ENCODE measurements at places on chromosomes 3 and 15. TPM values are rescaled to one million over a fixed set of nuclear protein-coding genes. Genes with fewer than 3 reads are reported as not detected.

Gene ARNT2
- total RNA-seq = 0.10 TPM

DNA sequence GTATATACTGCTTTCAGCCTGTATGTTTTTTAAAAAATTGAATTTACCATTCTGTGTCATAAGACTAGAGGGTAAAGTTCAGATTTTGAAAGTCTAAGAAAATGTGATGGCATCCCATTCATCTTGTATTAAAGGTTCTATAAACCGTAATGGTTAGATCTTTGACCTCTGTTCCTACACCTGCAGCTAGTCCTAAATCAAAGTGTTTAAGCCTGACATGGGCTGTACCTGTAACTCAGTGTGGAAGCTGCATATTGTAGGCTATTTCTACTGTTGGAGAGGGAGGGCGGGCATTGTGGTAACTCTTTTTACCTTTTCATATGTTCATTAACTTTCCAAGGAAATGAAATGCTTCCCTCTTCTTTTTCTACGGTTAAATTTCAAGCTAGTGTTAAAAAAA, 53.9 kb downstream of the ARHGEF26 start:
- H3K36me3 ChIP-seq = no peaks in the 10 kb centered on the region
- DNase-seq = no peak
- H3K4me1 ChIP-seq = no peaks in the 10 kb centered on the region
- no peaks in the 10 kb centered on the region for H3K27me3 ChIP-seq

GRCh38 chr3:73452729-73453128, 172.0 kb downstream of the PDZRN3 start:
- H3K4me3 ChIP-seq = no peak overlapping the region
- H3K27me3 ChIP-seq = no peaks in the 10 kb centered on the region
- DNase-seq = no peak
- H3K27ac ChIP-seq = no peak overlapping the region
- H3K36me3 ChIP-seq = no peaks in the 10 kb centered on the region

- no peaks in the 10 kb centered on the region for H3K27me3 ChIP-seq
- no peak overlapping the region for H3K27ac ChIP-seq
- H3K36me3 ChIP-seq = peaks cover 6% of the 10 kb centered on the region
These were observed 21.4 kb downstream of the CCDC191 start for GRCh38 chr3:114034787-114035545.

Gene GXYLT2
- total RNA-seq = not detected

Gene FOXB1
- total RNA-seq = 2.0 TPM

Gene SYNPR
- not detected for total RNA-seq

GRCh38 chr3:151789853-151790463, 24.0 kb upstream of the AADAC start:
- no peak overlapping the region for H3K27ac ChIP-seq
- peaks cover 1% of the 10 kb centered on the region for H3K27me3 ChIP-seq
- H3K4me1 ChIP-seq = no peaks in the 10 kb centered on the region
- no peaks in the 10 kb centered on the region for H3K36me3 ChIP-seq
- no peak overlapping the region for H3K4me3 ChIP-seq
- DNase-seq = no peak

DNA sequence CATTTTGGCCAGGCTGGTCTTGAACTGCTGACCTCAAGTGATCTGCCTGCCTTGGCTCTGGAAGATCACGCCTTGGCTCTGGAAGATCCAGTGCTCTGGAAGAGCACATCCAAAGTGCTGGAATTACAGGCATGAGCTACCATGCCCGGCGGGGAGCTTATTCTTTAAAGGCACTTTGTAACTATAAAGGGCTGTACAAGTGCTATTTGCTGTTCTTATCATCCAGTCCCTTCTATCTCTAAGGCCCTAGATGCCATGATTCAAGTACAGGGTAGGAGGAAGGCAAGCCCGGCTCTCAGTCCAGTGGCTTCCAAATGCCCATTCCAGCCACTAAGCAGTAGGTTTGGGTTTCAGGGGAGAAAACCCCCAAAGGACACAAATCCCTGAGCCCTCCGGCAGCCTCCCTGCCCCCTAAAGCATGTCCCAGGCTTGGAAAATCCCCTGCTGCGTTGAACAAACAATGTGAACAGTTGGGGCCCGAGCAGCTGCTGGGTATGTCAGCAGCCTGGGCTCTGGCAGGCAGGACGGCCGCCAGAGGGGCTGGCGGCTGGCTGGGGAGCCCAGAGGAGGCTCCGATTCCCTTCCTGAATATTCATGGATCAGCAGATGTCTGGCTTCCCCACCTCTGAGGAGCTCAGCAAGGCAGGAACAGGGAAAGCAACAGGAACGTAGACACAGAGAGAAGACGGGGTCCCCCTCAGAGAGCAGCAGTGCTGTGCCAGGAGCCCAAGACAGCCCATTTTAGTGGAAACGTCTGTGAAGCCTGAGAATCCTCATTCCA, 7.7 kb downstream of the IGDCC4 start:
- H3K4me1 ChIP-seq = no peaks in the 10 kb centered on the region
- no peaks in the 10 kb centered on the region for H3K36me3 ChIP-seq
- no peak overlapping the region for H3K4me3 ChIP-seq
- H3K27ac ChIP-seq = no peak overlapping the region

DNA sequence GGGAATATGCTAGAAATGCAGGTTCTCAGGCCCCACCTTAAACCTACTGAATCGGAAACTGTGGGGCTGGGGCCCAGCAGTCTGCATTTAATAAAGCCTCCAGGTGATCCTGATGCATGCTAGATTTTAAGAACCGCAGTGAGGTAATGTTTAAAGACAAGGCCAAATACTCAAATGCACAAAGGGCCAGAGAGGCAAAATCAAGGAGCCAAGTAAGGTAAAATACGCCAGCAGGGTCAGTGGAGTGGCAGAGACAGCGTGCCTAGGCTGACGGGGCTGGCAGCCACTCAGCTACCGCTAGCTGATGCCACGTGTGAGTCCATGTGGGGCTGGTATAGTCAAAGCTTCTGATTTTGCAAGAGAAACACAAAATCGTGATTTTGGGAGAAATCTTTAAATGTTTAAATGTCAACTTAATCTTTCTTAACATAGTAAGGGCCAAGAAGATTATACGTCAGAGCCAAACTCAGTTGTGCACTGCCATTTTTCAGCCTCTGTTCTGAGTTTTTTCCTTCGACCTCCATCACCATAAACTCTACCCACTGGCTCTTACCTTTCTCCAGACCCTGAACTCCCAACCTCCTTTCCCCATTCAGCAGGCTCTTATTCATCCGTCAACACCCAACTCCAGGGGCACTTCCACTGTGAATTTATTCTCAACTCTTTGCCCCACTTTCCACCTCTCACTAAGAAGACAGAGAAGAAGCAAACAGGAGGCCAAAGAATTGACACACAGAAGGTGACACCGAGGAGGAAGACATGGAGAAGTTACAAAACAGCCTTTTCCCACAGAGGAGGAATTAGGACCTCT, 136.6 kb upstream of the RAD18 start:
- DNase-seq = no peak
- H3K4me1 ChIP-seq = no peaks in the 10 kb centered on the region
- no peaks in the 10 kb centered on the region for H3K36me3 ChIP-seq
- no peak overlapping the region for H3K27ac ChIP-seq
- no peak overlapping the region for H3K4me3 ChIP-seq

- H3K27ac ChIP-seq = no peak overlapping the region
- peaks cover 35% of the 10 kb centered on the region for H3K36me3 ChIP-seq
- H3K4me3 ChIP-seq = no peak overlapping the region
- no peak for DNase-seq
- no peaks in the 10 kb centered on the region for H3K27me3 ChIP-seq
These were observed 36.2 kb downstream of the AP4E1 start for GRCh38 chr15:50944672-50945071.

GRCh38 chr3:116445990-116446389, 703 bp upstream of the LSAMP start:
- H3K27me3 ChIP-seq = peaks cover 6% of the 10 kb centered on the region
- no peak overlapping the region for H3K27ac ChIP-seq
- no peak for DNase-seq
- no peak overlapping the region for H3K4me3 ChIP-seq

GRCh38 chr15:77292969-77293558, 126.8 kb downstream of the PEAK1 start:
- no peak overlapping the region for H3K27ac ChIP-seq
- DNase-seq = no peak
- H3K4me1 ChIP-seq = no peaks in the 10 kb centered on the region

GRCh38 chr3:185928496-185928895, 9.3 kb downstream of the TRA2B start:
- peaks cover 92% of the 10 kb centered on the region for H3K4me1 ChIP-seq
- DNase-seq = no peak
- peak overlapping the region; percentile 88 for H3K27ac ChIP-seq
- no peaks in the 10 kb centered on the region for H3K27me3 ChIP-seq
- H3K4me3 ChIP-seq = peak overlapping the region; percentile 67

Gene CIB2
- 2.2 TPM for total RNA-seq

DNA sequence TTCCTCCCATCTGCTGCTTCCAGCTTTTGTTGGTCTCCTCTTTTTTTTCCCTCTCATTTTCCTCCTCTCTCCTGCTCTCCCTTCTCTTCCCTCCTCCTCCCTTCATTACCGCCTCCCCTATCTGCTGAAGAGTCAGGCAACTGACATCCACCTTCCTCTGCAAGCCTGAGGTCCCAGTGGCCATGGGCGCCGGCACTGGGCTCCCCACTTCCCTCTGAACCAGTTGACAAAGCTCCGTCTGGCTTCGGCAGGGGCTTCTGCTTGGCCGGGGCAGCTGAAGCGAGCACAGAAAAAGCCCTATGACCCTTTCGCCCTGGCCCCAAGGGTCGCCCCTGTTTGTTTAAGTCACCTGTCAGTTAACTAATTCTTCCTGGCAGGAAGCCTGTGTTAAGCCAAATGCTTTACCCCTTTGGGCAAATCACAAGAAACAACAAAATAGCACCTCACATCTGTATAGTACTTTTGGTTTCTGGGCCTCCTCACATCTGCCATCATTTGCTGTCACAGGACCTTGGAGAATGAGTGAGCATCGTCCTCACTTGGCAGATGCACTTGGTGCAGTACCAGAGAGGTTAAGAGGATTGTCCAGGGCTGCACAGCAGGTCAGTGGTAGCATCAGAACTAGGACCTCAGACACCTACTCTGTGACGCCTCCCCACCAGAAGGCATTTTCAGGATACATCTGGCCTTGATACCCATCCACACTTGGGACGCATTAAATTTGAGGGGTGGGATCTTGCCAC, 27.7 kb downstream of the ITGA11 start:
- H3K4me3 ChIP-seq = no peak overlapping the region
- H3K27me3 ChIP-seq = no peaks in the 10 kb centered on the region
- H3K4me1 ChIP-seq = no peaks in the 10 kb centered on the region
- H3K36me3 ChIP-seq = no peaks in the 10 kb centered on the region
- no peak overlapping the region for H3K27ac ChIP-seq
- DNase-seq = no peak

GRCh38 chr3:14804835-14805780, 13.7 kb upstream of the FGD5 start:
- no peak overlapping the region for H3K27ac ChIP-seq
- peaks cover 21% of the 10 kb centered on the region for H3K27me3 ChIP-seq
- DNase-seq = no peak
- peaks cover 8% of the 10 kb centered on the region for H3K4me1 ChIP-seq
- H3K4me3 ChIP-seq = no peak overlapping the region

Gene UBAP1L
- total RNA-seq = 2.1 TPM

DNA sequence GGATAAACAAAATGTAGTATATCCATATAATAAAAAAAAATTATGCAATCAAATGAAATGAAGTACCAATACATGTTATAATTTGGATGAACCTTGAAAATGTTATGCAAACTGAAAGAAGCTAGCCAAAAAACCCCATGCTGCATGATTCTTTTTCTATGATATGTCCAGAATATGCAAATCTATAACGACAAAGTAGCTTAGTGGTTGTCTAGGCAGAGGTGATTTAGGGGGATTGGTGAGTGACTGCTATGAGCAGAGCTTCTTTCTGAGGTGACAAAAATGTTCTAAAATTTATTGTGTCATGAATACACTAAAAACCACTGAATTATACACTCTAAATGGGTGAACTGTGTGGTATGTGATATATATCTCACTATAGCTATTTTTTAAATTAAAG, 324.6 kb downstream of the CTNNB1 start:
- no peaks in the 10 kb centered on the region for H3K27me3 ChIP-seq
- no peak overlapping the region for H3K4me3 ChIP-seq
- H3K27ac ChIP-seq = no peak overlapping the region
- no peaks in the 10 kb centered on the region for H3K36me3 ChIP-seq

DNA sequence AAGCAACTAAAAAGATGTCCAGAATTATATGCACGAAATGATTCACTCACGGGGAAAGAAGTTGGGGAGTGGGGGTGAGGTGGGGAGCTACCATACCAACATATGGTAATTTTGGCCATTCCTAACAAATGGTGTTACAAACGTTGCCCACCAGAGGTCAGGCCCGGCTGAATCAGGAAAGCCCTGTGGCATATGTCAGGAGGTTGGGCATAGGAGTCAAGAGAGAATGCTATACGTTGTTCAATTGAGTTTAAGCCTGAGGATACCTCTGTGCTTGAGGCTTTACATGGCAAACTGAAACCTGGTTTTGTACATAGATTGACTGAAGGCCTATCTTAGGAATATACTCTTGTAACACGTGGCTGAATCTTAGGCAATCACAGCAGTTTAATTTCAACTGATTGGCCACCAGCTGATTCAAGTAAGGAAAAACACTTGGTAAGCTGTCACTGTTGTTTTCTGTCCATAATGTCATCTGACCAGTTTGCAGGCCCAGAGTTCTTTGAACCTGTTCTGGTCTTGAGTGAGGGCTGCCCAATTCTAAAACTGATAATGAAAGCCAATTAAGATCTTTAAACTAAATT, 23.4 kb upstream of the SLC2A2 start:
- DNase-seq = peak; percentile 61
- peaks cover 8% of the 10 kb centered on the region for H3K27me3 ChIP-seq
- H3K4me1 ChIP-seq = no peaks in the 10 kb centered on the region

GRCh38 chr3:8282541-8283165, 219.0 kb upstream of the LMCD1 start:
- no peaks in the 10 kb centered on the region for H3K4me1 ChIP-seq
- H3K27ac ChIP-seq = no peak overlapping the region
- no peaks in the 10 kb centered on the region for H3K27me3 ChIP-seq
- DNase-seq = no peak
- H3K36me3 ChIP-seq = no peaks in the 10 kb centered on the region

Gene MYZAP
- total RNA-seq = 0.63 TPM

- no peak overlapping the region for H3K4me3 ChIP-seq
- H3K36me3 ChIP-seq = no peaks in the 10 kb centered on the region
These were observed 137.9 kb upstream of the COL8A1 start for GRCh38 chr3:99500485-99500884.

Gene DUOXA2
- not detected for total RNA-seq

GRCh38 chr15:60774829-60775463, 296.0 kb upstream of the ICE2 start:
- H3K36me3 ChIP-seq = peaks cover 2% of the 10 kb centered on the region
- H3K27ac ChIP-seq = peak overlapping the region; percentile 86
- H3K27me3 ChIP-seq = no peaks in the 10 kb centered on the region
- H3K4me1 ChIP-seq = peaks cover 71% of the 10 kb centered on the region

GRCh38 chr3:8365541-8365940, 136.1 kb upstream of the LMCD1 start:
- H3K27ac ChIP-seq = no peak overlapping the region
- H3K4me1 ChIP-seq = no peaks in the 10 kb centered on the region
- no peak for DNase-seq
- H3K36me3 ChIP-seq = peaks cover 6% of the 10 kb centered on the region

- H3K27ac ChIP-seq = no peak overlapping the region
- H3K36me3 ChIP-seq = no peaks in the 10 kb centered on the region
- H3K4me3 ChIP-seq = no peak overlapping the region
These were observed 1361.4 kb downstream of the NSUN3 start for GRCh38 chr3:95424279-95424678.
